Stimulated activated CD4-positive, alpha-beta T cell treated with anti-CD3 and anti-CD28 coated beads, Interleukin-4, amount 100 ng/mL, for 4 hours (primary cell): ENCODE measurements at places on chromosomes 12 and 14.

- DNase-seq, result no peak
Observed at GRCh38 chr14:69572841-69573135, 1.9 kb downstream of the CCDC177 start.

GRCh38 chr12:71335151-71335962, 104.2 kb upstream of the LGR5 start:
- no peak for DNase-seq

DNA sequence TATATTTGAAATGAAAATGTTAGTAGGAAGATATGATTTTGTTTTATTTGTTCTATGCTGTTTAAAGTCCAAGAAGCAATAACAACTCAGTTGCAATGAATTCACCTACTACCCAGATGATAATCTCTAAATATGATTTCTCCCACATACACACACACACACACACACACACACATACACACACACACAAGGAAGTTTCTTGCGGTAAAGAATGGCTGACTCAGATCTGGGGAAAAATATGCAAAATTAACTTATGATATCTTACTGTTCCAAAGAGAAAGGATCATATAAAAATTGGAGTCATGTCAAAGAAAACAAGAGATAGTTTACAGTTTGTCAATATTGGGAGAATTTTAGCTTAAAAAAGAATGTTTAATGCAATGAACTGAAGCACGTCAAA, 456.7 kb downstream of the SLC16A7 start:
- no peak for DNase-seq

GRCh38 chr14:60250257-60251035, 1.4 kb downstream of the PPM1A start:
- no peak for DNase-seq

- no peak for DNase-seq
Observed at GRCh38 chr14:51676549-51676948, 24.8 kb downstream of the FRMD6 start.

DNA sequence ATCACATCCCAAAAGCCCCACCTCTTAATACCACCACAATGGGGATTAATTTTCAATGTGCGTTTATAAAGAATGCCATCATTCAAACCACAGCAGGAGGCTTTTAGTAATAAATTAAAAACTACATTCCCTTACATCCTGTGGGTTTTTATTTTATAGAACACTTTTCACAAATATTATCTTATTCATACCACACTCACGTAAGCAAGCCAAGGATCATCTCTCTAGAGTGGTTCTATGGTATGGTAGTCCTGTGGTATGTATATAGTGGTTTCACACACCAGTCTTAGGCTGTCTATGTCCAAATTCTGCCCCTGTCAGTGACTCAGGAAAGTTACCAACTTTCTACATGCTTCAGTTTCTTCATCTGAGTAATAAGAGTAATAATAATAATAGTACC, 100.2 kb downstream of the GALC start:
- no peak for DNase-seq

DNA sequence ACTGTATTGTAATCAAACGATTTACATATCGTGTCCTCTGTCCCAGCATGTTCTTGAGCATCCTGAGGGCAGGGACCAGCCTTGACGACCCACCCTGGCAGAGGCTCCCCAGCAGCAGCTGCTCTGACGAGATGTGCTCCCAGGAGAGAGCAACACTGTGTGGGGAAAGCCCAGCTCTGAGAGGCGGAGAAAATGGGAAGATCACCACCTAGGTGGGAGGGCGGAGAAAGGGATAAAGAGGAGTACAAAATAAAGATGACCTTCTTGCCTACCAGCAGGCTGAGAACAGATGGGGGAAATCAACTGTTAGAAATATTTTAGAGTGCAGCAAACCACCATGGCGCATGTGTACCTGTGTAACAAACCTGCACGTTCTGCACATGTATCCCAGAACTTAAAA, 71.5 kb upstream of the CAPRIN2 start:
- no peak for DNase-seq

GRCh38 chr12:124720004-124720680, 143.5 kb downstream of the SCARB1 start:
- no peak for DNase-seq

- no peak for DNase-seq
Observed at GRCh38 chr12:13942826-13943225, 38.6 kb downstream of the GRIN2B start.

- DNase-seq, result no peak
Observed at GRCh38 chr12:75634244-75635222, 123.1 kb upstream of the KRR1 start.

DNA sequence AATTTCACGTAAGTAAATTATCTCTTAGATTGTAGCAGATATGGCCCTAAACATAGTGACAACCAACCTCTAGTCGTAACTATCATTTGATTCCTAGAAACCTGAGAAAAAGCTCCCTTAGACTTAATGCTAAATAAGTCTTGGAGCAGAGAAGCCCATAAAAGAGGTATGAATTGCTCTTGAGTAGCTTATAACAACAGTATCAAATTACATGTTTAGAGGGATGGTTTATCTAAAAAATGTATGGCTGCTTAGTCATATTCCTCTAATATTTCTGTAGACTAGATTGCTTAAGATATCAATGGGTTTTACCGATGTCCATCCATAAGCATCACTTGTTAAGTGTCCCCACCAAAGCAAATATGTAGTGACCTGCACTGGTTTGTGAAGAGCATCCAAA, 259.7 kb downstream of the NELL2 start:
- no peak for DNase-seq

- DNase-seq, result no peak
Observed at GRCh38 chr12:29782285-29782870, 1.4 kb downstream of the TMTC1 start.

DNA sequence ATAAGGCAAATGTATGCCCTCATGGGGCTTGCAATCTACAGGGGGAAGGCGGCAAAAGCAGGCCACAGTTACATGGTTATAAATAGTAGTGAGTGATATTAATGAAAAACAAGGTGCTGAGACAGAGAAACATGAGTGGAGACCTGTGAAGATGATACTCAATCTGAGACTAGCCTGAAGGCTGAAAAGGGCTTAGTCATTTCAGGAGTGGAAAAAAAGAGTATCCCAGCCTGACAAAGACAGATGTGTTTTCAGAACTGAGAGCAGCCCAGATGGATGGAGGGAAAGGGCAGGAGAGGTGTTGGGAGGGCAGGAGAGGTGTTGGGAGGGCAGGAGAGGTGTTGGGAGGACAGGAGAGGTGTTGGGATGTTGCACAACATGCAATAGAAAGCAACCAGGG, 181.9 kb downstream of the C12orf42 start:
- no peak for DNase-seq

DNA sequence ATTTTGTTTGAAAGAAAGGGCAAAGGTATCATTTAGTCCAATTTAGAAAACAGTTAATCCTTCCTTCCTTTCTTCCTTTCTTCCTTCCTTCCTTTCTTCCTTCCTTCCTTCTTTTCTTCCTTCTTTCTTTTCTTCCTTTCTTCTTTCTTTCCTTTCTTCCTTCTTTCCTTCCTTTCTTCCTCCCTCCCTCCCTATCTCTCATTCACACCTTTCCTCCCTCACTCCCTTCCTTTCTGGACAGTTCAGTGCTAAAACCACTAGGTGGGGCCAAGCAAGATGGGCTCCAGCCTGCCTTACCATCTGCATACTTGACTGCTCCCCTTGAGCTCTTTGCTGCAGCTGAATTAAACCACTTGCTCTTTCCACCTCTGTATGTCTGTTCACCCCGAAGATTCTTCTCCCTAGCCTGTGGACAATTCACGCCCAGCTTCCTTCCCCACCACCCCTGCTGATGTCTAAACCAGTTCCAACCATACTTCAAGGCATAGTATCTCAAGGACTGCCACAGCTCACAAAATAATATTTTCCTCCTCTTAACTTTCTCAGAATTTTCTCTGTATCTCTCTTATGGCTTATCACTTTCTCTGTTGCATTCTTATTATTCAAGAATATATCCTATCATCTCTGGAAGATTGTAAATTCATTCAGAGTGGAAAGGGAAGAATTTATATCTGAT, 78.0 kb downstream of the DBX2 start:
- no peak for DNase-seq

DNA sequence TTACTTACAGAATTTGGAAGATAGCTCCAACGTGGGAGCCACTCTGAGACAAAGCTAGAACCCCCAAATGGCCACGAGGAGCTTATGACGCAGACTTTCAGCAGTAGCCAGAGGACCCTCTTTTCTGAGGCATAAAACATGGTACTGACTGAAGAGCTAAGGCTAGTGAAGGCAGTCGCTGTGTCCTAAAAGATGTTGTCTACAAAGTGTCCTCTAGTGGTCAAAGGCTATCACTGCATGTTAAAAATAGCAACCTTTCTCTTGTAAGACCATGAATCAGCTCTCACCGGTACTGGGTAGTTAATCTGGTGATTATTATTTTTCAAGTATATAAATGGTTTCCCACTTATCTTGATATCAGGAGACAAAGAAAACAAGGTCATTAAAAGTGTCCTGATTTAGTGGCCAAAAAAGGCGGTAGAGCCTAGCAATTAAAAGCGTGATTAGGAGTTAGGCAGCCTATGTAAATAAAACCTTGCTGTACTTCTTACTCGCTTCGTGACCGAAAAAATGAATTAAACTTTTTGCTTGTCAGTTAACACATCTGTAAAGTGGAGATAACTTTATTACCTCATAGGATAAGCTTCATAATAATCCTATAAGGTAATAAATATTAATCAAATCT, 47.0 kb upstream of the LGR5 start:
- no peak for DNase-seq

DNA sequence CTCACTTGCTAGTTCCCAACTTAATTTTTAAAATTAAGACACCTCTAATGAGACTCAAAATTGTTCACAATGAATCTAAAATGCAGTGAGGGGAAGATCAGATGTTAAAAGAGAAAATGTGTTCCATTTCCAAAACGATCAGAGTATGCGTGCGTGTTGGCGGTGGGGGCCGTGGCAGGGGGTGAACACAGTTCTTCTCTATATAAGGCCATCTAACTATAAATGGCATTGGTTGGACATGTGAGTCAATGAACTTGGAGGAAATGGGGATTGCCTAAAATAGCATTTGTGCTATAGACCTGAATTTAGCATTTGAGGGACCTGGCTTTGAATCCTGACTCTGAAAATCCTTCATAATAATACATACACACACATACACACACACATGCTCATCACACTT, 149.4 kb downstream of the FOXN3 start:
- DNase-seq, result no peak

- no peak for DNase-seq
Observed at GRCh38 chr14:92461891-92462290, 51.7 kb upstream of the RIN3 start.

- DNase-seq, result peak; percentile 28
Observed at GRCh38 chr14:94056579-94057308, 24.3 kb downstream of the DDX24 start.

GRCh38 chr14:46581036-46581671, 70.4 kb downstream of the RPL10L start:
- DNase-seq, result no peak

- DNase-seq, result no peak
Observed at GRCh38 chr12:42213954-42214426, 24.1 kb downstream of the YAF2 start.

- no peak for DNase-seq
Observed at GRCh38 chr14:34479694-34480093, 17.7 kb upstream of the SPTSSA start.

DNA sequence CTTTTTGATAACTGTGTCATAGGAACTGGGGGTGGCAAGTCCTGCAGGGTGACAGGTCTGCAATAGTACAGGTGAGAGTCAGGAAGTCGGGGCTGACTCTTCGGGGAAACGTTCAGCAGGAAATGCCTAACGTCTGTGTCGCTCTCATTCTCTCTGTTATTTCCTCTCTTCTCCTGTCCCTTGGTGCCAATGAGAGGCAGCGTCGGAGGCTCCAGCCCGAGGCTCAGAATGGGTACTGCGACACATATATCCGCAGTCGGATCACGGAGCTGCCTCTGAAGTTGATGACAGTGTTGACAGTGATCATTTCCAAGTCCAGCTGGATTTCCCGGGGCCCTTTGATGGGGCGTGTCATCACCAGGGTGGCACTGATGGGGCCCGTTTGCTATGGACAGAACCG, 2.7 kb upstream of the TC2N start:
- DNase-seq, result peak; percentile 30

- DNase-seq, result no peak
Observed at GRCh38 chr12:103824845-103825244, 16.2 kb downstream of the NT5DC3 start.

DNA sequence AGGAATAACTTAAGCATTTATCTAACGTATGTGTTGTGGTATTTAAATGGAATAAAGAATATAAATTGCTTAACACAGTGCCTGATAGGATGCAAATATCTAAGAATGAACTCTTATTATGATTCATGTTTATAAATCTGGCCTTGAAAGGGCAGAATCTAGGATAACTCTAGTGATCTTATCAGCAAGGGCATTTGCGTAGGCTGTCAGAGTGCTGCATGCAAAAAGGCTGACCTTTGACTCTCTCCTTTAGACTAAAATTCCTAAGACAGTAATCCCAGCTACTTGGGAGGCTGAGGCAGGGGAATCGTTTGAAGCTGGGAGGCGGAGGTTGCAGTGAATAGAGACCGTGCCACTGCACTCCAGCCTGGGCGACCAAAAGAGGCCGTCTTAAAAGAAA, 31.3 kb upstream of the ANP32D start:
- no peak for DNase-seq

GRCh38 chr12:109444259-109444658, 32.8 kb downstream of the KCTD10 start:
- no peak for DNase-seq

DNA sequence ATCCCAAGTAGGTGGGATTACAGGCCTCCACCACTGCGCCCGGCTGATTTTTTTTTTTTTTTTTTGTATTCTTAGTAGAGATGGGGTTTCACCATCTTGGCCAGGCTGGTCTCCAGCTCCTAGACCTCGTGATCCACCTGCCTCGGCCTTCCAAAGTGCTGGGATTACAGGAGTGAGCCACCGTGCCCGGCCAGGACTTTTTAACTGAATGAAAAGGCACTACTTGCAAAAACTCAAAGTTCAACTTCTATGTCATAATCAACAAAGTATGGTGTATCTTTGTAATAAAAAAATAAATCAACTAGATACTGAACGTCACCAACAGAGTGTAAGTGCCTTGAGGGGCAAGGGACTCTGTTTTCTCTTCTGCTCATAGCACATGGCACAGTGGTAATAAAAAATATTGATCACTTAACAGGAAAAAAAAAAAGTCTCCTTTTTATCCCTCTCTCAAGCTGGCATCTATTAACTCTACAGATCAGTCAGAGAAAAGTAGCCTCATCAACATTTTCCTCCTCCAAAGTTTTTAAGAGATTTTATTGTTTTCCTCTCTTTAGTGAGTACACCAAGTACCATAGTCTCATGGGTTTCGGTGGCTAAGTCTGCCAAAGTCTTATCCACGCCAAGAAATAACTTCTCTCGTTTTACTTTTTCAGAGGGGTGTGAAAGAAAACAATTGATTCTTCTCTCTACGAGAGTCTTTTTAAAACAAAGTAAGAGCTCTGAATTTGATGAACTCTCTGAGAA, 10.6 kb upstream of the FOXN3 start:
- no peak for DNase-seq
